ENCODE measurements at places on chromosomes 7 and 10.

GRCh38 chr10:72066318-72067284 lies 21.8 kb downstream of the SPOCK2 start:
- DNase-seq = no peak

GRCh38 chr10:92241158-92241500 lies 49.7 kb downstream of the CPEB3 start:
- peak; percentile 33 for DNase-seq

GRCh38 chr7:25857376-25858067 lies 294.5 kb upstream of the NFE2L3 start:
- DNase-seq = no peak

DNA sequence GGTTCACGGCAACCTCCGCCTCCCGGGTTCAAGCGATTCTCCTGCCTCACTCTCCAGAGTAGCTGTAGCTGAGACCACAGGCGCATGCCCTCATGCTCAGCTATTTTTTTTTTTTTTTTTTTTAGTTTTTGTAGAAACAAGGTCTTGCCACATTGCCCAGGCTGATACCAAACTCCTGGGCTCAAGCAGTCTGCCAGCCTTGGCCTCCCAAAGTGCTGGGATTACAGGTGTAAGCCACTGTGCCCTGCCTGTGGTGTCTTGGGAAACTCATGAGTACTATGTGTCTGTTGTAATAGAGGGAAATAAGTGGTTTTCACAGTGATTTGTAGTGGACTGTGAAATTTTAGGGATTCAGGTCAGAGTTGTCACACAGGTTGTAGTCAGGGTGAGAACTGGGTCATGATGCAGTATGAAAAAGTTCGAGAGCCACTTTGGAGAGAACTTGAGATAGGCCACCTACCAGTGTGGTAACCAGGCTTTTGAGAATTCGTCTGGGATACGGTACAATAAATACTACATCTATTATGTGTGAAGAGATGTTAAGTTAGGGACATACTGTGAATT lies 30.4 kb downstream of the SIRT1 start:
- no peak for DNase-seq

- peak; percentile 84 for DNase-seq
Observed at GRCh38 chr7:7564323-7564780, 2.3 kb upstream of the MIOS start.

DNA sequence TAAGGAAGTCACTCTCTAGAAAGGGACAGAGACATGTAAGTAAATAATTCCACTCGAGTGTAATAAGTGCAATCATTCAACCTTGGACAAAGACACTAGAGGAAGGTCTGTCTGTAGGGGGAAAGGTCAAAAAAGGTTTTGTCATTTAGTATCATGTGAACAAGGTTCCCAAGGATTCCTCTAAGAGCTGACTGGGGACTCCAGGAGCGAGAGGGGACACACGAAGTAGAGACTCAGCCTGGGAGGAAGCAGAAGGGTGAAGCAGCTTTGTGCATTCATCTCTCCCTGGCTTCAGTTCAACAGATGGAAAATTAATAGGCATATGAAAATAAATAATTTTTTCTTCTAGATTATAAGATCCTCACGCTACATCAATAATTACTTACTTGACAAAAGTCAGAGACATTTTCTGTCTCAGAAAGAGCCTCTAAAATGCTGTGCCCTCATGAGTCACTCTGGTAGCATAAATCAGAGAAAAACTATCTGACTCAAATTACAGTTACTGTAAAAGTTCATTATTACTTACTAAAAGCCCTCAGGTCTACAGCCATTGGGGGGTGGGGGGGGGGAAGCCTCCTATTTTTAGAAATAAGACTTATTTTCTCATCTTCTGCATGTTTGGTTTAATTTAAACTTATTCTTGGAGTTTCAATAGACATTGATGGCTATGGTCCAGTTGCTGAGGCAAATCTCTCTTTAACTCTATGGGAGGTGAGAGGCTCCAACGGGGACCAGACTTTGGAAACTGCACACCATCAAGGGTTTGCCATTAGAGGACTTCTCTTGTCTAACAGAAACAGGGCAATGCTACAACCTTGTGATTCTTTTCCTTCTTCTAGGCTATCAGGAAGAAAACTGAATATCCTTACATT lies 275.1 kb upstream of the KLF14 start:
- peak; percentile 57 for DNase-seq

DNA sequence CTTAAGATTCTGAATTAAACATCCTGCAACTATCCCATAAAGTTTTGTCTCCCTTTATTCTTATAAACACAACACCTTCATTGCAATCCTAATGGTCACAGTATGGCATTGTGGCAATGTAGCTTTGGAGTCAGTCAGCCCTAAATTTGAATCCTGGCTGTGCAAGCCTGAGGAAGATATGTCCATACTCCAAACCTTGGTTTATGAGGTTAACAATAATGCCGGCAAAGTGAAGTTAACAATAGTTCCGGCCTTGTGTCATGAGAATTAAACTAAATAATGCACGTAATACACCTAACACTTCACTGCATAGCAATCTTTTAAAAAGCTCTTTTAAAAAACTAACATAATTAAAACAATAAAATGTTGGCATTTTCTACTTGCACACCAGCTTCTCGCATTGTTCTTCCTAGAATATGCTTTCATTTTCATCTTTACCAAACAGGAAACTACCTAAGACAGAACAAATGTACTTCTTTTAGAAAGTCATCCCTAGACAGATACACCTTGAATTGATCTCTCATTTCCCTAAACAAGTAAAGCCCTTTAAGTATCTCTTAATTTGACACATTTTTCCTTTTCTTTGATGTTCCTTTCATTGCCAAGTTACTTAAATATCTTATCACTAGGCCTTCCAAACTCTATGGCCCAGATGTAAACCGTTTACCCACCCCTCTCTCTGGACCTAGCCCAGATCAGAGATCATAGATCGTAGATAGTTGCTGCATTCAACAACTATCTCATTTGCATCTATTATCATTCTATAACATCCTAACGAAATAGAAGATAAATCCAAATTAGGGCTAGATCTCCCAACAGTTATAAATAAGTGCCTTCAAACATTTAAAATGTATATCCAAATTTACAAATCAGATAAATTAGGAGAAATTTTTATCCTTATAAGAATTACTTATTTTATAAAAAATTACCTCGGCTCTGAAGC lies 66.7 kb downstream of the CREB3L2 start:
- no peak for DNase-seq

DNA sequence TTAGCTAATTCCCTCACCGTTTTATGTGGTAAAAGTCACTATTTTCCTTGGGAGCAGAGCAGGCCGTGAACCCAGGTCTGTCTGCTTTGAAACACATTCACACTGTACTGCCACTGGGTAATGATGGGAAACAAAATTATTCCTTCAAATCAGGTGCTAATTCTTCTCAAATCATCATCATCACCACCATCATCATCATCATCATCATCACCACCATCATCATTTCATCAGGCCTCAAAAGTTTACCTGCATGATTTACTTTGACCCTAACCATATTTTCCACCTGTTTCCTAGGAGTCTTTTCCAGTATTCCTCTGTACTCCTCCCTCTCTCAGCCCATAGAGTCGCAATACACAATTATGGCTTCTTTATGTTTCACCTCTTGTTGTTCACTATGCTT lies 220.5 kb downstream of the GLI3 start:
- DNase-seq = no peak

GRCh38 chr7:151390598-151391357 lies 19.1 kb downstream of the WDR86 start:
- DNase-seq = no peak

GRCh38 chr10:84987039-84987438 lies 658.6 kb downstream of the CCSER2 start:
- DNase-seq = no peak

GRCh38 chr7:81482600-81483186 lies 287.2 kb downstream of the HGF start:
- DNase-seq = no peak

DNA sequence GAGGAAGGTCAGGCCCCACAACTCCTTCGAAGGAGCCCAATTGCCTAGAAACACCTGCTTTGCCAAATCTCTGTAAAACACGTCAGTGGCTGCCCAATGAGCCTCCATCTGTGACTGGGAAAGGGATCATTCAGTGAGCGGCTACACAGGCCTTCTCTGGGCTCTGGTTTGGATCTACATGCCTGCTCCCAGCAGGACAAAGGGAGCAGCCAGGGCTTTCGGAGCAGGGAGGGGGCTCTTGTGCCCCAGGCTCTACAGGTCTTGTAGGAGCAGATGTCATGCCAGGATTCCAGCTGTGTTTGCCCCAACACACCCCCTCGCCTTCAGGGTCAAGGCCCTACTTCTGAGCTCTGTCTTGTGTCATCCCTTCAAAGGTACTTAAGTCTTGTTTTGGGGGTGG lies 73.5 kb downstream of the CLEC2L start:
- DNase-seq = no peak
